Activated T-cell treated with anti-CD3 and anti-CD28 coated beads for 24 hours (primary cell): ENCODE measurements at places on chromosomes 5 and 9.

DNA sequence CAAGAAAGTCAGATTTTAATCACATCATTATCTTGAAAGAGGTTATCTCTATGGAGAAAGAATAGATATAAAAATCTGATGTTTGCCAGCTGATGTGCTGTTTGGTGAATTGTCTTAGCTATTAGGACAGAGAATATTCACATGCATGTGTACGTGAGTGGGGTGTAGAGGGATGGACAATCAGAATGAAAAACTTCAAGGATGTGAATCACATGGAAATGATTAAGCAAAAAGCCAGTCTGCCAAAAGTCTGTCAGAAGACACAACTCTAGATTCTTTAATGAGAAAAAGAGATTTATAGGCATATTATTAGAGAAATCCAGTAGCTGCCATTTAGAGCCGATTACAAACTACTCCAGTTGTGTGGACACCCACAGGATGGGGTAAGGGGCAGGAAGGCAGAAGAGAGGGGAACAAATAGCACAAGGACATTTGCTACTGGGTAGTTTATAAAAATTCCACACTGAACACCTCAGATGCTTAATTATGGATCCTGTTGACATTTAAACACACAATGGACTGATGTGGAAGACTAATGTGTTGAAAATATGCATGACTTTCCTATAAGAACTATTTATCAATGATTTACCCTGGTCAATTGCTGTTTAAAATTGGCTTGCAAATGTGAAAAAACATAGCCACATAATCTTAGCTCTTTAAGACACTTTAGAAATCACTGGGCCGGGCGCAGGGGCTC, 127.4 kb downstream of the PTTG1 start:
- DNase-seq = no peak

DNA sequence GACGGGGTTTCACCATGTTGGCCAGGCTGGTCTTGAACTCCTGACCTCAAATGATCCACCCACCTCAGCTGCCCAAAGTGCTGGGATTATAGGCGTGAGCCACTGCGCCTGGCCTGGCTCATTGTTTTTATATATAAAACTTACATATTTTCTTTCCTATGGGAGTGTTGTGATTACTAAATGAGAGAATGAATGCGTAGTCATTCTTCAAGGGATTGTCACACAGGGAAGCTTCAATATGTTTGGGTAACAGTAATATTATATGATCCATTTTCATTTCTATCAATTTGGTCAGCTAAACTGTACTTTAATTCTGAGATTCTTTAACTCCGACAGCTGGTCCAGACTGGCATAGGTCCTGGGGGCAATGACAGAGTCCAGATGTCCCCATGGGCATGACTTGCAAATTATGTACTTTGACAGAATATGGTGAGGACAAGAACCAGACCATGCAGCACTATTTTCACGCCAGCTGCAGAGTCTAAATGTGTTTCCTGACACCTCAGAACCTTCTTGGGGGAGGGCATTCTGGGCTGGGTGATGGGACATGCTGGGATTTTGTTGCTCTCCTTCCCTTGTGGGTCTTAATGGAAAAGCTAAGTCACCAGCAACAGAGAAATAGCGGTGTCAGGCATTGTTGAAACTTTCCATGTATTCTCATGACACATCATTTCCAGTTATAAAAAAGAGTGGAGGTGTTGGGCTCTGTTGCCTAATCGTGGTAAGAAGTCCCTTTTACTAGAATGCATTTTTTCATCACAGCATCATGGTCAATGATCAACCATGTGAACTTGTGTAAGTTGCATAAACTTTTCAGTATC, 40.9 kb upstream of the TNC start:
- no peak for DNase-seq

- no peak for DNase-seq
Observed at GRCh38 chr5:86831128-86831527, 213.4 kb downstream of the COX7C start.

- no peak for DNase-seq
Observed at GRCh38 chr5:103122242-103122641, 2.1 kb downstream of the PPIP5K2 start.

DNA sequence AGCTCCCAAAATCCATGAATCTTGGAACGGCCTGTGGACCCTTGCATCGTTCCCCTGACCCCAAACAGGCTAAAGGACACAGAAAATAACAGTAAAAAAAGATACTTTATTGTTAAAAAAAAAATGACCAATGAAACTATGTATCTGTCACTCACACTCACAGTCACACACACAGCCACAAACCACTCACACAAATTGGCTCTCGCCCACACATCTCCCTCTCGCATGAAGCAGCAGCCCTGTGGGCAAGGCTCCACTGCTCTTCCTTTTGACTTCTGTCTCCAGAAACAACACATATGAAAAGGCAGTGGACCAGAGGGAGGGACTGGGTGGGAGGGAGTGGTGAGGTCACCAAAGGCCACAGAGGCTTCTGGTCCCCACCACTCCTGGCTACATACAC, 56.6 kb downstream of the SLC36A1 start:
- DNase-seq = no peak

GRCh38 chr5:31884896-31885295, 246.0 kb downstream of the PDZD2 start:
- no peak for DNase-seq
